ENCODE measurements at places on chromosomes 4 and X.

DNA sequence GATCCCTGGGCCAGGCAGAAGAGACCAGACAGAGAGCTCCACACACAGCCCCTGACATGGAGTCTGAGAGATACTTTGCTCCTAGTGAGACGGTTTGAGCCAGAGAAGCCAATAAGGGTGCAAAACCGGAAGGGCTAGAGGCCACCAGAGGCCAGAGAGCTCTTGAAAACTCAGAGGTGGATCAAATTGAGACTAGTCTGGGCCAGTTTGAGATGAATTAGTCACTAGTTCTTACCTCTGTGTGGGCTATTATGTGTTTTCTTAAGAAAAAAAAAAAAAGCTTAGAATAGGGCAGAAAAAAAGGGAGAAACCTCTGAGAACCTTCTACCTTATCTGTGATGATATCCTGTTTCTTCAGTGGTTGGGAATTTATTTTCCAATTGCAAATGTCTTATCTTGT lies 110.4 kb upstream of the EDNRA start:
- DNase-seq: no peak

- no peak for DNase-seq
Observed at GRCh38 chr4:8398347-8398746, 42.2 kb downstream of the ACOX3 start.

GRCh38 chr4:10982305-10982704 lies 297.7 kb upstream of the CLNK start:
- DNase-seq: no peak

DNA sequence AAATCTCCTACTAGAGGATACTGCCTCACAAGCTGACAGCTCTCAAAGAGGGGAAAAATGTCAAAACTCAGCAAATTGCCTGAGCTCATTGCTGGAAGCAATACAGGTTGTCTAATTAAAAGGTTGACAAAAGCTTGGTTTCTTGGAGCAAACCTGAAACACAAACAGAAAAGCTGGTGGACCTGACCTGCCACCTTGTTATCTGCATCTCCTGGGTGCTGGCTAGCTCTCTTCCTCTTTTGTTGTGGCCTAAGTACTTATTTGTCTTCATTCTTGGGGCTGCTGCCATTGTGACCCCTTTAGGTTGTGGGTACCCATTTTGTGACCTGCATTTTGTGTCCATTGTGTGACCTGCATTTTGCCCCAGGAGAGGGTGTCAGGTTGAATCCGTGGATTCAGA lies 184.5 kb downstream of the KIT start:
- DNase-seq: no peak

DNA sequence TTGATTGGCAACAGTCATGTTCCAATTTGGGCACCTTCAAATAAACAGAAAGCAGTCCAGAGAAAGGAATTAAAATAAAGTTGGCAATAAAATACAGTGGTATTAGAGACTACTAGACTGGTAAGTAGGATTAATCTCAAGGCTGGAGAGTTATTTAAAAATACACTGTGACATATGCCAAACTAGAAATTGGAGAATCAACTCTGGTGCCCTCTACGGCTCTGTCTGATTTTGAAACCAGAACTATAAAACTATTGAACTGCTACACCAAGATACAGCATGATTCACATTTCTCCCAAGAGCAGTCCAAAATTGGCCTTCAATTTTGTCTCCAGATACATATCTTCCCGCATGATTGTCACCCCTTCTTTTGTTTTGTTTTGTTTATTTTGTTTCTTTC lies 78.7 kb upstream of the FAM47B start:
- no peak for DNase-seq

GRCh38 chr4:38939165-38939564 lies 71.6 kb downstream of the FAM114A1 start:
- no peak for DNase-seq

DNA sequence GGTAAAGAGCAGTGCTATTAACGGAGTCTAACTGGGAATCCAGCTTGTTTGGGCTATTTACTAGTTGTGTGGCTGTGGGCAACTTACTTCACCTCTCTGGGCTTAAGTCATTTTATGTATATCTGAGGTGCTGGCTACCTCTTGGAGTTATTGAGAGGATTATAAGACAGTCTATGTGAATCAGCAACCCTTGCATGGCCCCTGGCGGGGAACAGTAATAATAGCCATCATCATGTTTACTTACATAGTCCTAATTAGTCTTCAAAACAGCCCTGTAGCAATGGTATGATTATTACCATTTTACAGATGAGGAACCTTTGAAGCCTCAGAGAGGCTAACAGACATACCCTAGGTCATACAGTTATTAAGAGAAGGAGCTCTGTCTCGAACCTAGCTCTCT lies 1.5 kb downstream of the HPRT1 start:
- no peak for DNase-seq

- DNase-seq: no peak
Observed at GRCh38 chr4:54315561-54316538, 86.8 kb downstream of the PDGFRA start.

- no peak for DNase-seq
Observed at GRCh38 chr4:121239951-121240350, 75.8 kb upstream of the TNIP3 start.

GRCh38 chr4:173794662-173795061 lies 264.6 kb upstream of the HAND2 start:
- no peak for DNase-seq

- DNase-seq: no peak
Observed at GRCh38 chrX:18428006-18428405, 2.6 kb downstream of the CDKL5 start.

DNA sequence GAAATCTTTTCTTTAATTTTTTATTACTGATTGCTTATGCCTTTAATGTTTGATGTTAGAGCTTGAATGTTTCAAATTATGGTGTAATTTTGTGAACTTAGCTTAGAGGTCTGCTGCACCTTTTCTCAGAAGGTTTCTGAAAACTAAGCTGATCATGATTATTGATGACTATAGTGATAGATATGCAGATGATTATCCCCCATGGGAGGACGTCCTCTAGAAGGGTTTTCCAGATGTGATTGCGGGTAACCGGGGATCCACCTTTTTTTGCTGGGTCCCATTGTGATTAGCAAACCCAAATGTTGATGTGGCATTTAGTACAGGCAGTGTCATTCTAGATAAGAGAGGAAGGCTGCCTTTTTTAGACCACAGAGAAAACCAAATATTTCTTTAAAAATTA lies 272.9 kb downstream of the FBXO8 start:
- no peak for DNase-seq

DNA sequence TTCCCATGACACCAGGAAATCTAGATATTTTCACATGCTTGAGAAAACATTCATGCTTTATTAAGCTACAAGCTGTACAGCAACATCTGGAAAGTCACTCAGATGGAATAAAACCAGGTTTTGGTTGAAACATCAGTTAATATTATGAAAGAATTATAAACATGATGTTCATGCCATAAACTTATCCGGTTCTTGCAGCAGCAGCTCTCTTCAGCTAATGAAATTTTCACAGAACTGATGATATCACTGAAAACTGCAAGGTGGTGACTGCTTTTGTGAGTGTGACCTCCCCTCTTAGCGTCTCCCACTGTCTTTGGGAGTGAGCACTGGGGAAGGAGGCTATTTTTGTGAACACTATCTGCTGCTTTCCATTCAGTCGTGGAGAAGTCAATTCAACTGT lies 56.9 kb downstream of the ARHGAP10 start:
- DNase-seq: no peak

DNA sequence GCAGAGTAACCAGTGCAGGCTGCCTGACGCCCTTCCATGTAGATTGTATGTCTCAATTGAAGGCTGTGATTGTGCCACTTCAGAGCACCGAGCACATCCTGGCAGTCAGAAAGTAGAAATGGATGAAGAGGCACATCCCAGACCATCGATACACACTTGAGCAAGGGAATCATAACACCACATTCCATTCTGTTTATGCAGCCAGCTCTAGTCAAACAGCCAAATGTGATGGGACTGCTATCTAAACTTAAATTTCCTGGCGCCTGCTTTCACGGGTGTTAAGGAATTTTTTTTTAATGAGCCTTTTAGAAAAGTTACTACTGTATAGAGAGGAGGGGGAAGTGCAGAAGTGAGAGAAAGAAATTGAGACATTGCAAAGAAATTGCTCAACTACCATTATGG lies 84.4 kb downstream of the PPARGC1A start:
- DNase-seq: no peak

- no peak for DNase-seq
Observed at GRCh38 chr4:117845270-117845669, 189.0 kb upstream of the NDST3 start.

GRCh38 chrX:110204986-110205385 lies 112.9 kb downstream of the AMMECR1 start:
- no peak for DNase-seq
